MM.1S (cell line): ENCODE measurements at places on chromosomes 4 and X.
A peak's percentile ranks its signal among the peaks of the same experiment; 100 is the strongest.

DNA sequence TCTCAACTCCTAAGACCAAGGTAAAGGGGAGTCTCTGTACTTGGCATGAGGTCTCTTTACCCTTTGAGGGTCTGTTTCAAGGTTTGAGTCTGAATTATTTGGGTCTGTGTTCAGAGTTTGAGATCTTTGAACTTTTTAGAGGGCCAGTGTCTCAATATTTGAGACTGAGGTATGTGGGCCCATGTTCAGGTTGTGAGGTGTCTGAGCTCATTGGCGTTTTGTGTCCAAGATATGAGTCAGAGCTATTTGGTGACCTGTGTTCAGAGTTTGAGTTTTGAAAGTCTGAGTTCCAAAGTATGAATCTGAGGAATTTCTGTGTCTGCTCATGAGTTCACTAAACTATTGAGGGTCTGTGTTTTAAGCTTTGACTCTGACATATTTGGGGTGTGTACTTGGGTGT is 36.7 kb upstream of the PAGE4 start:
- no peak for DNase-seq

DNA sequence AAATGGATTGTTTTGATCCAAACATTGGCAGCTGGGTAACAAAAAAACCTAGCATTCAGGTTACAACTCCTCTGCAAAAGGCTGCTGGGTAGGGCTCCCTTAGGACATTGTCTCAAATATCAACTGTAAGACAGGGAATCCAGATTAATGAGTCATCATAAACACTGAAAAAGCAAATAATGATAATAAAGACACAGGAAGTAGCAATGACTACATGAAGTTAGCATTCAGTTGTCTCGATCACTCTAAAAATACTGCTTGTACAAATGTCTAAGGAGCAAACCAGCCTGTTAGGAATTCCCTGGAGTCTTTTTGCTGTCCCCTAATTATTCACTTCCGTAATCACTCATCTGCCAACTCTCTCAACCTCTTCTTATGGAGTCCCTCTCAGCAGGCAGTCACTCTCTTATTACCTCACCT is 259.2 kb downstream of the GPC3 start:
- no peak for DNase-seq

DNA sequence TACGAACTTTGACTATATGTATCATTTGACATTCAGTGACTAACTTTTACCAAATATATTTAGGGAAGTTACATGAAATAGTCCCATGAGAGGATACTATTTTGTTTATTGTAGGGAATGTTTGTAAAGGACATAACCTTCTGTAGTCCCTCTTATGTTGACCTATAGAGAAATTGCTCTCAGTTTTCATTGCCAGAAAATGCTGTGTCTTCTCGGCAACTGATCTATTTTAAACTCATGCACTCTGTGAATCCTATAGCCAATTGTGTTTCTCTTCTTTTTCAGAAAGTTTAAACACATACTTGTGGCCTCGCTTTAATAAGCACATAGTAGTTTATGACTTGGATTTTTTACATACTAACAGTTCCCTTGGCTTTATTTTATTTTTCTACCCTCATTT is 38.2 kb downstream of the DMP1 start:
- no peak for DNase-seq

DNA sequence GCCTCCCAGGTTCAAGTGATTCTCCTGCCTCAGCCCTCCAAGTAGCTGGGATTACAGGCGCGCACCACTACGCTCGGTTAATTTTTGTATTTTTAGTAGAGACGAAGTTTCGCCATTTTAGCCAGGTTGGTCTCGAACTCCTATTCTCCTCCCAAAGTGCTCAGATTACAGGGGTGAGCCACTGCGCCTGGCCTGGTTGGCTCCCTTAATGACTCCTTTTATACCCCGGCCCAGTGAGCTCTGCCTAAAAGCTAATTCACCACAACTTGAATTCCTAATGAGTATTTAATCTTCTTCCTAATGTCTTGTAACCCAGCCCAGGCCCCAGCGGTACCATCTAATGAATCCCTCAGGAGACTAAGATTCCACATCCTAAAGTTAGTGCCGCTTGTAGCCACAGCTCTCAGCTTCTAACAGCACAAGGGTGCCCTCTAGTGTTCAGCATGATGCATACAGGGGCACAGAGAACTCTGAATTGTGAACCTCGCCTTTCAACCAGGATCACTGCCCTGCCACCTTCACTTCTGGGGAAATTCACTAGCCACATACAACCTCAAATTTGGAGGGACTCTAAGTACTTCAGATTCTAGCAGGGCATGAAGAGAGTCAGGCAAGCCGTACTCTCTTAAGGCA is 89.5 kb downstream of the OR13H1 start:
- peak; percentile 58 for DNase-seq
